GM18507 (cell line): ENCODE measurements at places on chromosomes 7 and 10.

DNA sequence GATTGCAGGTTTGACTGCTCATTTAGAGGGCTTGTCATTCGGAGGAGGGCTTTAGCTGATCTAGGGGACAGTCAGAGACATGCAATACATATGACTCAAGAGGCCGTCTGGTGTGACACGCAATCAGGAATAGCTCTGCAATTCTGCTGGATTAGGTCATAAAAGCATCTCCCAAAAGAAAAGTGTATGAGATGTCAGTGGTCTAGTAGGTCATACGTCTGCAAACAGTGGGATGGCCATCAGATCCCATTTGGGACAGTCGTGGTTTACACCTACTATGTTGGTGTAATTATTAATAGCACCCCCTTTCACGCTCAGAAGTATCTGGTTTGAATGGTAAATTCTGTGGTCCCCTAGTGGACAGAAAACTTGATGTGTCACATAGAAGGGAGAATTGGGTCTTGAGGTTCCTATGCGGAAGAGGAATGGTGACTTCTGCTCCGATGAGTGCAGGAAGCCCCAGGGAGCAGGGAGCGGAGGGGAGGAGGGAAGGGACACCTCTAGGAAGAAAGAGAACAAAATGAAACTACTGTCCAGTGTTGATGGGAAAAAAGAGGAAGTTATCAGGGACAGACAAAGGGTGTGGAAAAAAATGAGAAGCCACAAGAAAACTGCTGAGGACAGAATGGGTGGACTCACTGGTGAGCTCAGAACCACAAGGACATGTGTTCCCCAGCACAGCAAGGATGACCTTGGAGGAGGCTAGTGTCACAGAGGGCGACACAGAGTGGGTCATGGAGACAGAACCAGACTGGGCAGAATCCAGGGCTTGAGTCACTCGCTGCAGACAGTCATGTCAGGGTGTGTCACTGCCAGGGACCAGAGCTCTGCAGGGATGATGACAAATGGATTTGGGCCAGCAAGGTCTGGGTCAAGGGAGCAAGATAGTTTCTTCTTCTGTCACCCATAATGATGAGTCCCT is 59.9 kb downstream of the MAP3K8 start:
- no peak for DNase-seq

- DNase-seq = no peak
Measured at GRCh38 chr10:13349463-13350274, 1.6 kb upstream of the SEPHS1 start.

- no peak for DNase-seq
Measured at GRCh38 chr10:1572519-1573333, 164.6 kb downstream of the ADARB2 start.

GRCh38 chr7:26862834-26863233 is 1.6 kb downstream of the SKAP2 start:
- DNase-seq = no peak

- no peak for DNase-seq
Measured at GRCh38 chr10:111837985-111838384, 345.6 kb downstream of the GPAM start.

GRCh38 chr7:1458683-1459511 is at the start of gene MICALL2:
Gene MICALL2, minus strand, starts transcription at chr7:1459470. Its CDS starts 144 bp downstream, at chr7:1459326.
- DNase-seq = no peak

DNA sequence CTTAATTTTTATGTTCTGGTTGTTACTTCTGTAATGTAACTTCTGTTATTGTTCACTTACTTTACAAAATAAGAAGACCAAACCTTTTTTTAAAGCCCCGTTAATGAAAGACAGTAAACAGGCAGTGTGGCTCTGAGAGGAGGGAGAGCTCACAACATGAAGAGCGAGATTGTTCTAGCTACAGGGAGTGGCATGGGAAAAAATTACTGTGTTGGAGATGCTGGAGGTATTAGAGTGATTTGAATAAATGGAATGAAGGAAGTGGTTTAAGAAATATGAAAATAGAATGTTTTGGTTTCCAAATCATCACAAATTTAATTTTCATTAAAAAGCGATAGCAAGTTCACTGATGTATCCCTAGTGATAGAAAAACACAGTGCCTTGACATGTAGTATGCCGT is 31.8 kb downstream of the REEP3 start:
- no peak for DNase-seq

DNA sequence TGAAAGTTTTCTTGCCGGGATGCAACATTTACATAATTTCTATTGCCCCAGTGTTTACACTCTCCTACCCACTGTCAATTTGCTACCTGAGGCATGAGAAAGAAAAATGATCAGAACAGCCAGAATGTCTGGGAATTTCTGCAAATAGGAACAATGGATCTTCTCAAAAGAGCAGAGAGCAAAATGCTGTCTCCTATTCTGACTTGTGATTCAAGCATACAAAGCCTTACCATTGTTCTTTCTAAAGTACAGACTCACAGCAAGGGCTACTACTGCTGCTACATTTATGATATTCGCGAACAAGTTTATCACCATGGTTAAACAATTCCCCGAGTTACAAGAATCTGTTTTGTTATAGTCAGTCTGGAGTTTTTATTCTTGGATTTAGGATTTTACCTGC is 329.9 kb upstream of the CELF2 start:
- no peak for DNase-seq

DNA sequence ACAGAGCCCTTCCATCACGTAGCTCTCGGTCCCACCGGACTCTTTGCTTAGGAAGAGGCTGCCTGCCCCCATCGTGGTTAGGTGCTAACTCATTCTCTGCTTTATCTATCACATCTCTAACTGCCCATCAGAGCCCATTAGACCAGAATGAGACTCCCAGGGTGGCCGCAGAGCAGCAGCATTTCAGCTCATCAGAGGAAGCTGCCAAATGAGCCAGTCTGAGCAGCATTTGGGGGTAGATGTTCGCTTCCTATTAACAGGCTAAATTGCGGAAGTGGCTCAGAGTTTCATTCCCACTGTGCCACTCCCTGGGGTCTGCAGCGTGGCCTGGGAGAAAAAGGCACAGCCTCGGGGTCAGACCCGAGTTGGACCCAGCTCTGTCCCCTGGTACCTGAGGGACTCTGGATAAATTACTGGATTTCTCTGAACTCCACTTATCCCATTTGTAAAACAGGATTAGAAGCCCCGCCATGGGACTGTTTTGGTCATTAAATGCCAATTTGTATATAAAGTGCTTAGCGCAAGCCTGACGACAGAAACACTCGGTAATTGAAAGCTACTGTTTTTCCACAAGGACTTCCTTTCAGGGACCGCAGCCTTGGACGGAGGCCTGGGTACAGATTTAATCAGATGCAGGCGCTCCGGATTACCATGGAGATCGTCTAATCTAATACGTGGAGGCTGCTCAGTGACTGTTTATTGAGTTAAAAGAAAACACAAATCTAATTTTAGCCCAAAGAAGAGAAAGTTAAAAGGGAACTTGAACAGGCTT is 73.8 kb upstream of the PRLHR start:
- no peak for DNase-seq

- DNase-seq = no peak
Measured at GRCh38 chr7:73526896-73527821, 5.1 kb upstream of the BAZ1B start.

GRCh38 chr10:80459047-80459865 is 5.1 kb downstream of the TSPAN14 start:
- DNase-seq = no peak

- no peak for DNase-seq
Measured at GRCh38 chr7:113268757-113269156, 150.4 kb upstream of the SMIM30 start.

DNA sequence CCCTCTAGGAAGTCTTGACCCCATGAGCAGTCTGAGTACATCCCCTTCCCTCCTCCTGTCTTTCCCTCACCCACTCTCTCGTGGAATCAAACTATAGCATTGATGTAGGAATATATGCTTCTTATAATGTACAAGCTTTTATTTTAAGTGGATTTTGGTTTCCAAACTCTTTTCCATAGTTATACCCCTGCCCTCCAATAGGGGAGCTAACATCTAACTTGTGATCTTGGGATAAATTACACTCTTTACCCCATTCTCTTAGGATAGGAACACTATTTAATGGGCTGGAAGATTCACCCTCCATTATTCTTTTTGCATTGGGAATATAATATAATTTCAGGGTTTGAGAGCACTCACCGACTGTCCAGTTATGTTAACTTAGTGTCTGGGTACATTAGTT is 465.9 kb downstream of the GATA3 start:
- no peak for DNase-seq

- no peak for DNase-seq
Measured at GRCh38 chr10:119652361-119652730, 1.2 kb downstream of the BAG3 start.

DNA sequence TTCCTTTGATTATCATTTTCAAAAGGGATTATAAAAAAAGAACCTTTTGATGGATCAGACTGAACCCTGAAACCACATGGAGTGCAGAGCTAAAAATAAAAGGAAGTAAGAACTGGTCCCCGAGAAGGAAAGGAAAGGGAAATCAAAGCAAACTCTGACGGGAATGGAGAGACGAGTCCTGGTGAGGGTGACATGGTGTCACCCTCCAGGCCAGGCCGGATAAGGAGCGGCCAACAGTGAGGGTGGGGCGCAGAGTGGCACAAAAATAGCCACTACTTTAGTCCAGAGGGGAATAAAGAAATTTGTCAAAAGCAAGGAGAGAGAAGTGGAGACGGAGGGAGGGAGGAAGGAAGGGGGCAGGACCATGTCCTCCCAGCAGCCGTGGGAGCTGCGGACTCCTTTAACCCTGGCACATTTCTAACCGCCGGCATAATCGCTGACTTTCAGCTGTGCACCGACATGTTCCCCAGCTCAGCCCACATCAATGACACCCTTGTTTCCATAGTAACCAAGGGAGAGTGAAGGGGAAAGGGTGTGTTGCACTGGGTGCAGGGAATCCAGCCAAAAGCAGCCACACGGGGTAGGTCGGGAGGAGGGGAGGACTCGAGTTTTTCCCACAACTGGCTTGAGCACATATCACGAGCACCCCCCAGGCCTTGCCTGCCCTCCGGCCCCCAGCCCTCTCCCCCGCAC is 29.7 kb downstream of the TRIM8 start:
- no peak for DNase-seq

DNA sequence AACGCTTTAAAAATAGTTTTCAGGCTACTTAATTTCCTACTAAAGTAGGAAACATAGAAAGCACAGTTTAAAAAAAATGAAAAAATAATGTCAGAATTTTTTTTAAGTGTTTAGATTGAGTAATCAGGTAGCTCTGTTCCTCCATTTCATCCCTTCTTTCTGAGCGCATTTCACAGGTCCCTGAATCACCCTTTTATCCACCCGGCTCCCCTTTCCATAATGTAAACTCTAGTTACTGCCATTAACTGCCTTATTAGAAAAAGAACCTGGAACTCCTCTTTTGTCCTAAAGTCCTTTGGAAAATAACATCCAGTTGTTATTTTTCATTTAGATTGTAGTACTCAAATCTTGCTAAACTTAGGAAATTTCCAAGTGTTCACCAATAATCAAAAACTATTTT is 5.8 kb downstream of the KCND2 start:
- DNase-seq = no peak

- DNase-seq = no peak
Measured at GRCh38 chr7:50710441-50711154, 72.1 kb downstream of the GRB10 start.

DNA sequence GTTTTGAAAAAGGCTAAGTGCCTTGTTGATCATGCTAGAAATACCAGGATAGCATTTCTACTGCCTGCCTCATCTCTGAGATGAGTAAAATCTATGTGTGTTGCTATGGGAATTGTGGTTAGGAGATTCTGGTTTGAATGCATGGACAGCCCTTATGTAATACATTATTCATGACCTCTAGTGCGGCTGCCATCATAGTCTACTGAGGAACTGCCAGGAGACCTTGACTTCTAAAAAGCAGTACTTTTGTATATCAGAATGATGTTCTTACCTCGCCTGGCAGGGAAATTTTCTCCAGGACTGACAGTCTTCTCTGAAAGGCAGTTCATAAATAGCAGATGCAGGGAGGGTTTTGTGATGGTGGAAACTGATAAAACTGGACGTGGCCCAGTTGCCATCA is 248.5 kb downstream of the NSUN6 start:
- no peak for DNase-seq

DNA sequence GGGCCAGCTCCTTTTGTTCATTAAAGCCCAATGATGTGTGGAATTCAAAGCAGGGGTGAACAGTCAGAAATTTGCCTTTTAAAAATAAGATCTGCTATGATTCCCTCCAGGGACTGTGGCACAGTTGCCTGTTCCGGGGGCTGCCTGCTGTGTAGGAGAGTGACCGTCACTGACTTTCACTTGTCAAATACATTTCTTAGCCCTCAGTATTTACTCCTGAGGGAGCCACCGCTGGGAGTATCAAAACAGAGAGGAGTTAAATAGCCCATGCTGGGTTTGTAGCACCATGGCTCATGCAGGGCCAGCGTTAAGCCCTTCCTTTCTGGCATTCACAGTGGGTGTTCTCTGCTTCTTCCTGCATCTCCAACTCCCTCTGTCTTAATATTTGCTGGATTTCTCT is 897.8 kb downstream of the SORCS3 start:
- DNase-seq = no peak

DNA sequence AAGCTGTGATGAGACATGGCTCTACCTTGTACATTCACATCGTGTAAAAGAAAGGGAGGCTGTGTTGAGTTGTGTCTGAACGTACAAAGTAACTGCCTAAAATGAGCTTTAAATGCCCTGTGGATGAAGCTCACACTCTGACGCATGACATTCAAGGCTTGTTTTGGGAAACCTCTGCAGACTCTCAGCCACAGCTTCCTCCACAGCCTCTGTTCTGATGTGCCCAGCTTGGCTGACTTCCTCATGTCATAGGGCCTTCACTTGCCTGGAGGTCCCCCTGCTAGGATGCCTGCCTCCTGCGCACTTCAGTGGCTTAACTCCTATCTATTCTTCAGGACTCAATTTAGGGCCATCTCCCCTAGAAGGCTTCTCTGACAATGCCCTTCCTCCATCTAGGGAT is 230.0 kb upstream of the HABP2 start:
- DNase-seq = no peak

DNA sequence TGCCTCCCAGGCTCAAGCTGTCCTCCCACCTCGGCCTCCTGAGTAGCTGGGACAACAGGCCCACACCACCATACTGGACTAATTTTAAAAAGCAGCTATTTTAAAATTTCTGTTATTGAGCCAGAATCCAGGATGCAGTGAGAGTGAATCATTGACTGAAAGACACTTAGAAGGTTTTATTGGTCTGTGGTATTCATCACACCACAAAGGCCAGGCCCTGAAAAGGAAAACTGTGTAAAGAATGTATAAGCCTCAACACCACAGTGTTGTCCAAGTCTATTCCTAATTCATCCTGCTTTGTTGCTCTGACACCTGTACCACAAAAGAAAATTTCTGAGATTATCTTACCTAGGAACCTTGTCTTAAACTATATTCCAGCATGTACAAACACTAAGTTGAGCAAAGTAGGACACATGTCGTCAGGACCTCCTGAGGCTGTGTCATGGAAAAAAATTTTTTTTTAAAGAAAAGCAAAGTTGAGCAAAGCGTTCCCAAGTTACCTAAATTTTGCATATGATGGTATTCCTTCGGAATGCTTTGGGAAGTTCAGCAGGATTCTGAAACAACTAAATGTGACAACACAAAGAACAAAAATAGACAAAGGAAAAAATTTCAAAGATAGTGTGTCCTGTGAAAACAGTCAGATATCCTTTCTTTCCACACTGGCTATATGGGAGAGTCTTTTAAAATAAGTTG is 129.6 kb upstream of the MKLN1 start:
- no peak for DNase-seq

- no peak for DNase-seq
Measured at GRCh38 chr7:139704308-139704879, 73.4 kb downstream of the HIPK2 start.
